ENCODE measurements at places on chromosomes 1 and 21. TPM values are rescaled to one million over a fixed set of nuclear protein-coding genes. Genes with fewer than 3 reads are reported as not detected.

Gene TMIGD3
- 7.1 TPM for total RNA-seq

Gene CELA3B
- not detected for total RNA-seq

Gene GUCA2A
- not detected for total RNA-seq

GRCh38 chr1:208074353-208074752 is 163.4 kb upstream of the CD34 start:
- no peak for DNase-seq

DNA sequence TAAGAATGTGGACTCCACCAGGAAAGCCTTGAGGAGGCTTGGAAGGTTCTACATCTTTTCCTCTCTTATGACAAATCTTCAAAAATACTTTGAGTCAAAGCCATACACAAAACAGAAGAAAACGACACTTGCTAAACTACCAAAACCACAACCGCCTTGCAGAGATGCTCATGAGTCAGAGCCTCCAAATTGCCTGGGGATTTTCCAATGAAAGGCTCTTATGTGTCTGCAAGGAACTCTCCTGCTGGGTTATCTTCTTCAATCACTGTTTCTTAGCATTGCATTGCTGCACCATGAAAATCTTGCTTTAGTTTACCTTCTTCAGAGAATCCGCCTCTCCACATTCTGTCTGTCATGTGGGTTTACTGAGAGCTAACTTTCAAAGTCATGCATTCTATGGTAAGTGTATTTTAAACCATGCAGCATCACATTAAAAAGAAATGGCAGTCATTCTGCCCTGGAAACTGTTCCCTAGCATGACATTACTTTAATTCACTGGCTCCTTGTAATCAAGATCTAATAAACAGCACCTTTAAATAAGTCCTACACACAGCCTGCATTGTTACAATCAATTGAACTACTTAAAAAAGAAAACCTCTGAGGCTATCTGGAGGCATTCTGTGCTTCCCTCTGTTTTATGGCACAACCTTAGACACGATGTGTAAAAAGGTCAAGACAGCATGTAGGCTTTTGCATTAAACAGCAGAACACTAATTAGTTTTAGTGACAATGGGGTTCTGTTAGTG is 210.0 kb upstream of the FOXD3 start:
- no peak for DNase-seq

DNA sequence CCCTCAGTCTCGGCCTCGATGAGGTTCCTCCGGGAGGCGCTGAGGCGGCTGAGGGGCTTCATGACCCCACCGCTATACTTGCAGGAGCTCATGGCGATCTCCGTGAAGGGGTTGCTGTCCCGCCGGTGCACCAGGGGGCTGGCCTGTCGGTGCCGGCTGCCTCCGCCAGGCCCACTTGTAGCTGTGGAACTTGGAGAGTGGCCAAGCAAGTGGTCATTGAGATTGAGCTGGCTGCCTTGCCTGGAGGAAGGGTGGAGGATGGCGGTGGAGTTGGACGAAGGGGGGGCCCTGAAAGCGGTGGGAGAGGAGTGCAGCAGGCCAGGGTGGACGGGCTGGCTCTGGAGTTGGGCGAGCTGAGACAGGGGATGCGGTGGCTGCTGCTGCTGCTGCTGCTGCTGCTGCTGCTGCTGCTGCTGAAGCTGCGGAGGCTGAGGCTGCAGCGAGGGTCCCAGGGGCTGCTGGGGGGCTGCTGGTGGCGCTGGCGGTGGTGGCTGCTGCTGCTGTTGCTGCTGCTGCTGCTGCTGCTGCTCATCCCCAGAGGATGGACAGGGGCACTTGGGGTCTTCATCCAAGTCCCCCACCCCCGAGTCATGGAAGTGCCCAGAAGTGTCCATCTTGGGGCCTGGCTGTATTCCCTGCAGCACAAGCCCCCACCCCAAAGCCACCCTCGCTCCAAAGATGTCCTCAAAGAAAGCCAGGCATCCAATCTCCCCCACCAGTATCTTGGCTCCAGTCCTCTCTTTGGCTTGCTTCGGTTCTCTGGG is 548 bp downstream of the KCNN3 start:
- DNase-seq = peak; percentile 68

- DNase-seq = no peak
Measured at GRCh38 chr1:4494027-4494426, 160.4 kb upstream of the AJAP1 start.

DNA sequence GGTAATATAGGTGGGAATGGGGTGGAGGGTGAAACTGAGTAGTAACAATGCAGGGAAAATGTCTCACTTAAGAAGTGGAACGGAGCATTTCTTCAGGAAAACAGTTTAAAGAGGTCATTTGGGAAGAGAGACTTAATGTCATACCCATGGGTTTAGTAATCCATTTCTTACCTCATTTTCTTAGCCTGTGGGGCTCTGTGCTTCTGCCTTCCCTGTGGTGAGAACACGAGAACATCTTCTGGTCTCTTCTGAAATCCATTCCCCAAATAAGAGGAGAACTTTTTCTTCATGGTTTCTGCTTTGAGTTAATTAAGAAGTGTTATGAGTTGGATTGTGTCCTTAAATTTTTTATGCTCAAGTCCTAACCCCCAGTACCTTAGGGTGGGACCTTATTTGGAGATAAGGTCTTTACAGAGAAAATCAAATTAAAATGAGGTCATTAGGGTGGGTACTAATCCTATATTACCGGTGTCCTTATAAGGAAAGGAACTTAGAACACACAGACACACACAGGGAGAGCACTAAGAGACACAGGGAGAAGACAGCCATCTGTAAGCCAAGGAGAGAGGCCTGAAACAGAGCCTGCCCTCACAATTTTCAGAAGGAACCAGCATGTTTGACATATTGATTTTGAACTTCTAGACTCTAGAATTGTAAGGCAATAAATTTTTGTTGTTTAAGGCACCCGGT is 5.4 kb downstream of the CCDC190 start:
- DNase-seq = no peak

DNA sequence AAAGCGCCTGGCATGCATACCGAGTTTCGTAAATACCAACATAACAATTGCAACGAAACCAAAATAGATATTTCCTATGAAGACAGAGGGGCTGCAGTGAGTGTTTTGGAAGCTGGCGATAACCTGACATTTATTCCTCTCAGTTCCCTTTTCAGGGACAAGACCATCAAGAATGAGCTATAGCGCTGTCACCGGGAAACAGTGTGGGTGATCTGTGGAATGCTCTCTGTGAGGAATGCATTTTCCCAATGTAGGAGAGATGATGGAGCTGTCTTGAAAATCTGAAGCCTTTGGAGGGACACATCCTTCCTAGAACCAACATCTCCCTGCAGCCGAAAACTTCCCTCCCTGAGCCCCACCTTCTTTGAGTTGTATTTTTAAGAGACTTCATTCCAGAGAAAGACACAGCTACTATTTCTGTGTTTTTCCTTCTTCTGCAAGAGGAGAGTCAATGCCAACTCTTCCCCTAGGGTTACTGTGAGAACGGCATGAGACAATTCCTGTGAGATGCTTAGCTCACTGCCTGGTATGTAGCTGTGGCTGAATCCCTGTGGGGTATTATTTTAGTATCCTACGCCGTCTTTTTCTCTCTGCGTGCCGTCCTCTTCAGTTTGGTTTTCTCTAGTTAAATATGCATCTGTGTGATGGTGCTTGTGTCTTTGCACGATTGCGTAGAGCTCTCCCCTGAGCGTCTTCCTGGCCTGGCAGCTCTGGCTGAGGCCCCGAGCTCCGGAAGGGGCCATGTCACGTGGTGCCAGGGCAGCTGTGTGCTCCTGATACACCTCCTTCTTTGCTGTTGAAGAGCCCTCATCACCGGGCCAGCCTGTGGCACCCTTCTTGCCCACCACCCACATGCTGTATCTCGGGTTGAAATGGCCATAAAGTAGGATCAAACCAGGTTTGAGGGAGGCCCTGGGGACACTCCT is 45.2 kb downstream of the AJAP1 start:
- no peak for DNase-seq

- no peak for DNase-seq
Measured at GRCh38 chr1:228273720-228274451, 66.0 kb downstream of the OBSCN start.

GRCh38 chr1:165915480-165915879 is 88.1 kb downstream of the UCK2 start:
- no peak for DNase-seq

GRCh38 chr1:58227604-58228003 is 318.9 kb downstream of the OMA1 start:
- DNase-seq = no peak

DNA sequence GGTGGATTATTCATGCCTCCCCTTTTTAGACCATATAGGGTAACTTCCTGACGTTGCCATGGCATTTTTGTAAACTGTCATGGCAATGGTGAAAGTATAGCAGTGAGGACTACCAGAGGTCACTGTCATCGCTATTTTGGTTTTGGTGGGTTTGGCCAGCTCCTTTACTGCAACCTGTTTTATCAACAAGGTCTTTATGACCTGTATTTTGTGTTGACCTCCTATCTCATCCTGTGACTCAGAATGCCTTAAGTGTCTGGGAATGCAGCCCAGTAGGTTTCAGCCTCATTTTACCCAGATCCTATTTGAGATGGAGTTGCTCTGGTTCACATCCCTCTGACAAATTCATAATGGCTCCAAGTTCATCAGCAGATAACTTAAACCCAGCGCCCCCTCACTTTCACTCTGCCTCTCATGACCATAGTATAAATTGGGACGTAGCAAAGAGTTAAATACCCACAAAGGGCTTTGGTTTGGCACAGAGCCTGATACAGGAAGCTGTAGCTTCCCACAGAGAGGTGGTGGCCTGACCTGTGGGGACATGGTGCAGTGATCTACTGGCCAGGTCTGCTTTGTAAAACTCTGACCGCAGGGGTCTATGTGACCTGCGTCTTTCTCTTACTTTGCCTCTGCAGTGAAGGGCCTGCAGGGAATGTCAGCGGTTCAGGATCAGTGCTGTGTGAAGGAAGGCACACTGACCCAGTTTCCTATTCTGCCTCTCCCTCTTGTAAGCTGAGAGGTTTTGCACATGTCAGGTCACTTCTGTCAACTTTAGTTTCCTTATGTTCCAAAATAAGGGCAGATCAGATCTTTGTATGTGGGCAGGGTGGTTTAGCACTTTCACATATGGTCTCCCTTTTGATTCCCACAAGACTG is 78.1 kb upstream of the ZNF644 start:
- no peak for DNase-seq

- peak; percentile 75 for DNase-seq
Measured at GRCh38 chr1:44619261-44619900, 54.9 kb downstream of the TMEM53 start.
